ENCODE measurements at places on chromosomes 3 and 15. TPM values are rescaled to one million over a fixed set of nuclear protein-coding genes. Genes with fewer than 3 reads are reported as not detected.

DNA sequence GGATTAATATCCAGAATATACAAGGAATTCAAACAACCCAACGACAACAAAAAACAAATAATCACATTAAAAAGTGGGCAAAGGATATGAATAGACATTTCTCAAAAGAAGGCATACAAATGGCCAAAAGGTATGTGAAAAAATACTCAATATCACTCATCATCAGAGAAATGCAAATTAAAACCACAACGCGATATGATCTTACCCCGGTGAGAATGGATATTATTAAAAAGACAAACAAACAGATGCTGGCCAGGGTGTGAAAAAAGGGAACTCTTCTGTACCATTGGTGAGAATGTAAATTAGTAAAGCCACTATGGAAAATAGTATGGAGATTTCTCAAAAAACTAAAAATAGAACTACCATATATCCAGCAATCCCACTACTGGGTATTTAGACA is 43.5 kb upstream of the MEF2A start:
- no peak for DNase-seq
- H3K4me1 ChIP-seq, result no peaks in the 10 kb centered on the region
- H3K36me3 ChIP-seq, result no peaks in the 10 kb centered on the region
- no peak overlapping the region for H3K27ac ChIP-seq
- peaks cover 16% of the 10 kb centered on the region for H3K27me3 ChIP-seq

DNA sequence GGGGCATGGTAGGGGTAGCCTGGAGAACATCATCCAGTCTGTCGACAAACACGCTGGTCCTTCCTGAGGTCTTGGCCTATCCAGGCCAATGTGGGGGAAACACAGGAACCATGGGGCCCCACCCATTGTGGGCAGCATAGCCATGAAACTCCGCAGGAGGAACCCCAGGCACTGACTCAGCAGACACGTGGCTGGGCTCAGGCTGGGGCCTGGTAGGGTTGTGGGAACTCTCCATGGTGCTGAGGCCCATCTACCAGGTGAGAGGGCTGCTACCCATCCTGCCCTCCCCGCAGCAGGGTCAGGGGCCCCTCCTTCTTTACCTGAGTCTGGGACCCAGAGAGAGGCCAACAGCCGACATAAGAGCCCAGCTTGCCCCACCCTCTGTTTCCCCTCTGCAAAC is 22.6 kb upstream of the CACNA2D2 start:
- no peaks in the 10 kb centered on the region for H3K36me3 ChIP-seq
- peaks cover 17% of the 10 kb centered on the region for H3K27me3 ChIP-seq
- H3K4me3 ChIP-seq, result no peak overlapping the region
- peak; percentile 81 for DNase-seq
- no peak overlapping the region for H3K27ac ChIP-seq

CEP19 gene
- total RNA-seq, result 5.3 TPM

CFAP91 gene
- not detected for total RNA-seq

PIGX gene
- total RNA-seq, result 47.2 TPM

GRCh38 chr3:49266410-49267095 is 10.5 kb downstream of the C3orf62 start:
- DNase-seq, result no peak
- H3K36me3 ChIP-seq, result peaks cover 13% of the 10 kb centered on the region
- no peak overlapping the region for H3K4me3 ChIP-seq
- no peaks in the 10 kb centered on the region for H3K27me3 ChIP-seq
- no peak overlapping the region for H3K27ac ChIP-seq

DNA sequence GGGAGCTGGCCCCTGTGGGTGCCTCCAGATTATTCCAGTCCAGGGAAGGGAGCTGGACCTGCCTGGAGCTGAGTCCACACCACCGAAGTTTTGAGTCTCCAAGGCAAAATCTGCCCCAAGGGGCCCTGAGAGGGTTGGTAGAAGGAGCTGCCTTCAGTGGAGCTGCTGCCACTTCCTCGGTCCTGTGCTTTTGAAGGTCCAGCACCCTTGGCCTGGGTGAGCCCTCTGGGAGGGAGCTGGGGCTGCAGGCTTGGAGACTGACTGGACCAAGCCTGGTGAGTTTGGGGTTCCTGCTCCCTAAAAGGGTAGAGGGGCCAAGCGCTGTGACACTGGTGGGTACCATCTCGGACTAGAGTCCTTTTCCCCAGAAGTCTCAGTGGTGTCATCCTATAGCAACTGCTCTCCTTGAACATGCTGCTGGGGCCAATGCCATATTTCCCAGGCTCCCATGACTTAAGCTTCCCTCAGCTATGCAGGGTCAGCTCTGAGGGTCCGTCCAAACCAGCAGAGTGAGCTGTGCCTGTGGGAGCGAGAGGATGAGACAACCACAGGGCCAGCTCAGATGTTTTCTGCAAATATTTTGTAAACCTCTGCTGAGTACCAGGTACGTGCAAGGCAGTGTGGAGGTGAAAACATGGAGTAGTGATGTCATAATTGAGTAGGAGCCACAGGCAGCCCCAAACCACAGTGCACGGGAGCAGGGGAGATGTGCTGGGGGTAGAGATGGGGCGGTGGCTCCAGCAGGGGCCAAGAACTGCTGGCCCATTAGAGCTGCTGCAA is 96.0 kb downstream of the ABHD5 start:
- no peak for DNase-seq
- H3K36me3 ChIP-seq, result no peaks in the 10 kb centered on the region
- H3K4me3 ChIP-seq, result no peak overlapping the region
- no peak overlapping the region for H3K27ac ChIP-seq

DNA sequence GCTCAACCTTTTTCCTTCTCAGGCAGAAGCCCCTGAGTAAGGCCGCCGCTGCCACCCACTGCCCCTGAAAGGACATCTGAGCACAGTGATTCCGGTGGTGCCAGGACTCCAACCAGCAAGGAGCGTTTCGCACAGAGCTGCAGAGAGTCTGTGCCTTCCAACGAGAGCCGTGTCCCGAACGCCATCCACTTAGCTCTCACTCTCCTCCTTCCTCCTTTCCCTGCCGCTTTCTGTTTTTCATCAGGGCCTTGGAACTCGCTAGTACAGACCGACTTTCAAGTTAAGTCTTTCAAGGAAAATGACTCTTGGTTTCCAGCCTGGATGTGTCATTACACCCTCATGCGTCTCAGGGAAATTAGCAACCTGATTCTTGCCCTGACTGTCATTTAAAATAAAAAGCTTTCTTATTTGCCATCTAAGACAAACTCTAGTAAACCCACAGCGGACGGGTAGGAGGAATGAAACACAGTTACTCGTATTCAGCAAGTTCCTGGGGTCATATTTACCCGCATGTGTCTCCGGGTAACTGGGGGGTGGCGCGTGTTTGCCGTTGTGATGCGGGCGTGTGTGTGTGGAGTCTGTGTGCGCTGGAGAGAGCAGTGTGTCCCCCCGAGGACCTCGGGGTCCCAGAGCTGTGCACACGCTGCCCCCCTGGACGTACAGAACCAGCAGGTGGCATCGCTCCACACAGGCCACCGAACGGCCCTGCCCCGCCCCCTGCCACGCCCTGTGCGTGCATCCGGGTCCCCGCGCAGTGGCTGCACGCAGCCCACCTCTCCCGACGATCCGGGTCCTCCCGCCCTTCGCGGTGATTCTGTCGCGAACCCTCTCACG is 30.4 kb upstream of the ALDH1A3 start:
- peaks cover 5% of the 10 kb centered on the region for H3K4me1 ChIP-seq
- no peaks in the 10 kb centered on the region for H3K36me3 ChIP-seq
- peak; percentile 49 for DNase-seq

GRCh38 chr3:127208483-127209100 is 15.7 kb downstream of the PRR23E start:
- H3K27me3 ChIP-seq, result peaks cover 3% of the 10 kb centered on the region
- DNase-seq, result no peak
- H3K4me1 ChIP-seq, result no peaks in the 10 kb centered on the region

- peak overlapping the region; percentile 93 for H3K4me3 ChIP-seq
- peaks cover 33% of the 10 kb centered on the region for H3K36me3 ChIP-seq
- H3K4me1 ChIP-seq, result peaks cover 40% of the 10 kb centered on the region
- H3K27me3 ChIP-seq, result no peaks in the 10 kb centered on the region
- DNase-seq, result no peak
- H3K27ac ChIP-seq, result peak overlapping the region; percentile 100
These were observed 795 bp upstream of the MYNN start for GRCh38 chr3:169772305-169772896.

DNA sequence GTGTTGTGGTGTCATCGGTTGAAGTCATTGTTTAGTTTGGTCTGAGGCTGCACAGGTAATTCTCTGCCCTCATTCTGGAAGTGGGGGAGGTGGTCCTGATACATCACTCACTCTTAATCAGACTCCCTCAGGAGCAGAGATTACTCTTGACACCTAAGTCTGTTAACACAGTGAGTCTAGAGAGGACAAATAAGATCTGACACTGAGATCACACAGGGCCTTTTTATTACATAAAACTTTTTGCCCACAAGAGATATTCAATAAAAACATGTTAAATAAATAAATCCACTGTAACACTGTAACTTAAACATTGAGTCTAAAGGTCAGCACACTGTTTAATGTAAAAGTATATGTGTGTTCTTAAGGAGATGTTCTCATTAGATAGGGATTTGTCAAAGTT is 57.1 kb upstream of the MBNL1 start:
- H3K4me3 ChIP-seq, result no peak overlapping the region
- H3K4me1 ChIP-seq, result peaks cover 58% of the 10 kb centered on the region
- H3K27ac ChIP-seq, result peak overlapping the region; percentile 4
- H3K36me3 ChIP-seq, result peaks cover 8% of the 10 kb centered on the region

CHRNA7 gene
- not detected for total RNA-seq

TMEM158 gene
- total RNA-seq, result not detected

DNA sequence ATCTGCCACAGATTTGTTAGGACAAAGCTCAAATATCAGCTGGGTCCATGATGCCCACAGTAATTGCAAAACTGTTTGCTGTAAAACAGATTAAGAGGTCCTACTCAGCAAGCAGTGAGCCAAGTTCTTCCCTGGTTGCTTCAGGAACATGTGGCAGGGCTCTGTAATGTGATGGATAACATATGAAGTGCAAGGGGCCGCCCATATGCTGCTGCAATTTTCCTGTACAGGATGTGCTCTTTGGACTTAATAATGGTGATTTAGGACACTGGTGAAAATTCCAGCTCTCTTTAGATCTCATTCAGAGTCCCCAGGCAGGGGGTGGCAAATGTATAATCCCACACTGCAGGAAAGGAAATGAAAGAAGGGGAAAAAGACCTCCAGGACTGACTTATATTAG is 289.4 kb downstream of the LSAMP start:
- H3K27ac ChIP-seq, result no peak overlapping the region
- H3K4me3 ChIP-seq, result no peak overlapping the region
- H3K27me3 ChIP-seq, result no peaks in the 10 kb centered on the region
- H3K36me3 ChIP-seq, result no peaks in the 10 kb centered on the region

ZWILCH gene
- 28.9 TPM for total RNA-seq

- DNase-seq, result no peak
- no peak overlapping the region for H3K4me3 ChIP-seq
- no peak overlapping the region for H3K27ac ChIP-seq
- H3K4me1 ChIP-seq, result no peaks in the 10 kb centered on the region
- H3K36me3 ChIP-seq, result no peaks in the 10 kb centered on the region
These were observed 821.6 kb downstream of the SQOR start for GRCh38 chr15:46456456-46456855.

ITGA11 gene
- total RNA-seq, result 0.73 TPM

DISP2 gene
- 0.03 TPM for total RNA-seq

TXNRD3 gene
- total RNA-seq, result 0.13 TPM

DNA sequence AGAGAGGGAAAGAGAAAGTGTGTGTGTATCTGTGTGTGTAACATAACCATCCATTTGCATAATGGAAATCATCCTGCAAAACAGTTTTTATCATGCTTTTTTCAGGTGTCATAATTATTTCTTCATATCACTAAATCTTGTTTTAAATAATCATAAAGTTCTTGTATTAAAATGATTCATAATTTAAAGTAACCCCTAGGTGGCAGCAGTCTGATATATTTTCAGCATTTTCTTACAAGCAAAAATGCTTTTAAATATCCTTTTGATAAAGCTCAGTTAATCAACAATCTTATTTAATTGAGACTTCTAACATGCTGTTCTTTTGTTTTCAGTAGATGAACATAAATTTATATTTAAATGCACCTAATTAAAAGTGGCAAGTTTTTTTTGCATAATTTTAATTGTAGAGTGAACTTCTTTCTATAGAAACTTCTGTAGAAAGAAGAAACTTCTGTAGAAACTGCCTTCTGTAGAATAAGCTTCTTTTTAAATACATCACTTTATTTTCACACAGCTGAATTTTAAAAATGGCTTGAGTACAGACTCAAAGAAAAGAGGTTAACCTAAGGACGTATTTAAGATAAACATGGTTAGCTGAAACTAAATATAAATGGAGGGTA is 72.5 kb downstream of the OPA1 start:
- peaks cover 3% of the 10 kb centered on the region for H3K4me1 ChIP-seq
- peaks cover 39% of the 10 kb centered on the region for H3K36me3 ChIP-seq
- no peaks in the 10 kb centered on the region for H3K27me3 ChIP-seq
- no peak overlapping the region for H3K4me3 ChIP-seq
- no peak for DNase-seq
- H3K27ac ChIP-seq, result no peak overlapping the region

PRC1 gene
- total RNA-seq, result 167 TPM

- H3K4me1 ChIP-seq, result no peaks in the 10 kb centered on the region
- no peak for DNase-seq
- no peaks in the 10 kb centered on the region for H3K36me3 ChIP-seq
These were observed 47.4 kb upstream of the HACD2 start for GRCh38 chr3:123632161-123632655.

- H3K27me3 ChIP-seq, result no peaks in the 10 kb centered on the region
- H3K4me3 ChIP-seq, result peak overlapping the region; percentile 34
- peak; percentile 25 for DNase-seq
- H3K36me3 ChIP-seq, result no peaks in the 10 kb centered on the region
- peaks cover 6% of the 10 kb centered on the region for H3K4me1 ChIP-seq
These were observed 10.8 kb upstream of the MFSD1 start for GRCh38 chr3:158790901-158791589.

ROPN1B gene
- not detected for total RNA-seq

DNA sequence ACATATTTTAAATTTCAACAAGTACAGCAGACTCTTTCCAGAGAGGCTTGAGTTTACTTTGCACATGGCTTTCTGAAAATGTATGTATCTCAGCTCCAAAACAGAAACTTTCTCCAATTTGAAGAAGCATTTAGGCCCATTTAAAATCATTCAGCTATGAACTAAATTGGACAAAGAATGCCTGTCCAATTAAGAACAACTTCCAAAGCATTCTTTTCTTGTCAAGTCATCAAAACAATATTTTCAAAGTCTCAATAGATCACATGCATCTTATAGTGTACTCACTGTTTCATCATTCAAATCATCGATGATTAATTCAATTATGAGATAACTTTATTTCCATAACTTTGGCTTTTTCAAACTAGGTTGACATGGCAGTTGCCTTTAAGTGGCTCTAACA is 95.2 kb downstream of the KBTBD8 start:
- H3K36me3 ChIP-seq, result no peaks in the 10 kb centered on the region
- no peak for DNase-seq
- no peak overlapping the region for H3K27ac ChIP-seq
- H3K4me1 ChIP-seq, result peaks cover 4% of the 10 kb centered on the region
- peaks cover 2% of the 10 kb centered on the region for H3K27me3 ChIP-seq

PPCDC gene
- 43.0 TPM for total RNA-seq
